ENCODE measurements at places on chromosomes 6 and 20. TPM values are rescaled to one million over a fixed set of nuclear protein-coding genes. Genes with fewer than 3 reads are reported as not detected.

Gene UNC93A
- not detected for total RNA-seq

Gene RAET1L
- not detected for total RNA-seq

Gene RIPPLY2
- not detected for total RNA-seq

Gene PSORS1C2
- total RNA-seq, result not detected

Gene PCMT1
- total RNA-seq, result 88.8 TPM

Gene MUC21
- total RNA-seq, result not detected

Gene FAM83D
- total RNA-seq, result 11.0 TPM

Gene GTSF1L
- total RNA-seq, result 0.39 TPM

Gene ADGRF4
- total RNA-seq, result not detected

Gene GMEB2
- total RNA-seq, result 13.4 TPM

All from activated T-helper 1 cell treated with anti-CD3 and anti-CD28 coated beads, Interleukin-12 subunit alpha, Interleukin-12 subunit beta, Interleukin-2, Interleukin-4 antibody, amounts not matched to agents 30 ng/mL and 10 ng/mL and 1 ng/mL, durations not matched to agents 14 hours and 24 hours and 36 hours (primary cell).